ENCODE measurements at places on chromosomes 16 and 17.

GRCh38 chr17:48043176-48043575 lies 5.0 kb upstream of the NFE2L1 start:
- no peak for DNase-seq

DNA sequence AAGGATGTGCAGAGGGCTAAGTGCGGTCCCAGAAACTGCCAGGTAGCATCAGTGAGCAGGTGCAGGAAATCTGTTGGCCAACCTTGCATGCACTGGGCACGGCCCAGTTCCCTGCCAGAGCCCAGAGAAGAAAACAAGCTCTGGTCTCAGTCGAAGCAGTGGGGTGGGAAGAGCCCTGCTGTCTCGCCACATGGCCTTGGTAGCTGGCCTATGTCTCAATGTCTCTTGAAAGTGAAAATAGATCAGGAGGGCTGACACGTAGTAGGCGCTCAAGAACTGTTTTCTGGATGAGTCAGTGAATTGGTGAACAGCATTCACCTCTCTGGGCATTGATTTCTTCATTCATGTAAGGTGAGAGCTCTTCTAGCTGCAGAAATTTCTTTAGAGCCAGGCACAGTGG lies 90.4 kb downstream of the MARF1 start:
- no peak for DNase-seq

DNA sequence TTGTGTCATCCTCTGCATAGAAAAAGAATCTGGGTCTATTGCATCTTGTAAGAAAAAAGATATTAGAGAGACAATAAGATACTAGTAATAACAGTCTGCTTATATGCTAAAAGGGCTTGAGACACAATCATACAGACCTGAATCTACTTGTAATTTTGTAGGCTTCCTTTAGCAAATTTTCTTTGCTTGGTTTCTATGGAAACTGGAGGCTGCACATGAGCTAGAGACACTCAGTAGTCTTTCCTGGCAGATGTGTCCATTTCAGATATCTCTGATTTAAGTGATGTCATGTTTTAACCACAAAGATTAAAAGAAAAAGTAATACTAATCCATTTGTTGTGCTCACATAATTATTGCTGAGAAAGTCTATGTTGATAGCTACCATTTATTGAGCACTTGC lies 123.9 kb upstream of the GNAO1 start:
- no peak for DNase-seq

- no peak for DNase-seq
These were observed 583 bp upstream of the ZNF747 start for GRCh38 chr16:30535106-30535776.

DNA sequence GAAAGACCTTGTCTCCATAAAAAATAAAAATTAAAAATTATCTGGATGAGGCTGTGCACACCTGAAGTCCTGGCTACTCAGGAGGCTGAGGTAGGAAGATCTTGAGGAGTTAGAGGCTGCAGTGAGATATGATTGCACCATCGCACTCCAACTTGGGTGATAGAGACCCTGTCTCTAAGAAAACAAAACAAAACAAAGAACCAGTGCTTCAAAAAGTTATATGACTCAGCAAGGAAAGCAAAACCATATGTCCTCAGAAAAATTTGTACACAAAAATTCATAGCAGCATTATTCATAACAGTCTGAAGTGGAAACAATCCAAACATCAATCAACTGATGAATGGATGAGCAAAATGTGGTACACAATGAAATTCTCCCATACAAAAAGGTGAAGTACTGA lies 48.9 kb downstream of the SLFN5 start:
- DNase-seq, result no peak

- no peak for DNase-seq
These were observed 4.1 kb upstream of the SLC13A2 start for GRCh38 chr17:28469376-28469775.

GRCh38 chr17:74523308-74523707 lies 8.0 kb downstream of the CD300LB start:
- DNase-seq, result no peak

DNA sequence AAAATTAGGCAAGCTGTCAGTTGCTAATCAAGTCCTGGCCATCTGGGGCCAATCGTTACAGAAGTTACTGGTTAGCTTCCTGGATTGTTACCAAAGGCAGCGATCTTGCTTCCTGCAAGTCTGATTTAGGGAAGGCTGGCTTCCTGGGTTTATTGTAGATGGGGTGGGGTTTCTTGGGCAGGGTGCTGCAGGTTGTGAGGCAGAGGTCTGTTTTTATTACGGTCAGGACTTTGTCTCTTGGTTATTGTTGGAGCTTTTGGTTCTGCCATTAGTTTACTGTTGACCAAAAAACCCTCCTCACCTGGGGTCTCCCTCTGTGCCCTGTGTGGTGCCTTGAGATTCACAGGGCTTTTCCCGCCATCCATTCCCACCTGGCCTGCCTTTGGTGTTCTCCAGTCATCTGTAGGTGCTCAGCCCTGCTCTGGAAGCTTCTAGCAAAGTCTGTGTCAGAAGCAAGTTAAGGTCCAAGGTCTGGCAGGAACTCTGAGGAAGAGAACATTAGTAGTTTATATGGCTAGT lies 36.9 kb downstream of the SLC47A1 start:
- no peak for DNase-seq
